ENCODE measurements at places on chromosomes 16 and 17.

GRCh38 chr16:9821331-9821730 lies 360.9 kb downstream of the GRIN2A start:
- DNase-seq, result no peak

DNA sequence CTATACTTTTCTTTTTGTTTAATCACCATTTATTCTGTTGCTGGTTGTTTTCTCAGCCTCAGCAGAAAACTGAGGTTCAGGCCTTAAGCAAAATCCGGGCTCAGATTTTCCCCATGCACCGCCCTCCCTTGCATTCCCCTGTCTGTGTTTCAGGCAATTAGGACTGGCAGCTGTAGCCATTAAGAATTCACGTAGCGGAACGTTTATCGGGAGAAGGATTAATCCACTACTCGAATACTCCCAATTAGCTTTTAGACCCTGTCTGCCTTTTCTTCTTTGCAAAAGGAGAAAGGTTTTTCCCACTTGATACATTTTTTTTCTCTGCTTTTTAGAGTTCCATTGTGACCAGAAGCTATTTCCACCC lies 173.1 kb downstream of the RPTOR start:
- DNase-seq, result no peak

DNA sequence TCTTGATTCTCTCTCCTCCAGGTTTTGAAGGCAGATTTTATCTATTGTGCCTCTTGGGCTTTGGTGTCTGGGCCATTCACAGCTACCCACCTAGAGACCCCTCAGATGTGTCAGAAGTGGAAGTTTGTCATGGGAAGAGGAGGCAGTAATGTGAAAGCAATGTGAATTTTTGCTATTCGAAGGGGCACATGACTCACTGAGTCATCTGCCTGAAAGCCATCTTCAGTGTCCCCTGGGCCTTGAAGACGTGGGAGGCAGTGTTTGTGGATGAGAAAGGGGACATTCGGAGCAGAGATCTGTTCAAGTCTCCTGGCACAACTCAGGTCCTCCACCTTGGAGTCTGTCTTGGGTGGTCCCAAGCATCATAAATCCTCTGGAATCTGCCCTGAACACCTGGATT lies 530.2 kb downstream of the NPIPA7 start:
- no peak for DNase-seq

DNA sequence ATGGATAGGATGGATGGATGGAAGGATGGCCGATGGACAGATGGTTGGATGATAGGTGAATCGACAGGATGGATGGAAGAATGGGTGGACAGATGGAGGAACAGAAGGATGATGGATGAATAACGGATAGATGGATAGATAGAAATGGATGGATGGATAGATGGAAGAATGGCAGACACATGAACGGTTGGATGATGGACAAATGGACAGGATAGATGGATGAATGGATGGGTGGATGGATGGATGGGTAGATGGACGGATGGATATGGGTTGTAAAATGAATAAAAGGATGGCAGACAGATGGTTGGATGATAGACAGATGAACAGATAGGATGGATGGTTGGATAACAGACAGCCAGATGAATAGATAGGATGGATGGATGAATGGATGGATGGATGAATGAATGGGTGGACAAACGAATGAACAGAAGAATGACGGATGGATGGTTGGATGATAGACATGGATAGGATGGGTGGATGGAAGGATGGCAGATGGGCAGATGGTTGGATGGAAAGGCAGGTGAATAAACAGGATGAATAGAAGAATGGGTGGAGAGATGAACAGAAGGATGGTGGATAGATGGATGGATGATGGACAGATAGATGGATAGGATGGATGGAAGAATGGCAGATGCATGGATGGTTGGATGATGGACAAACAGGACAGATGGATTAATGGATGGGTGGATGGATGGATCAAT lies 55.9 kb downstream of the DYNLRB2 start:
- no peak for DNase-seq

DNA sequence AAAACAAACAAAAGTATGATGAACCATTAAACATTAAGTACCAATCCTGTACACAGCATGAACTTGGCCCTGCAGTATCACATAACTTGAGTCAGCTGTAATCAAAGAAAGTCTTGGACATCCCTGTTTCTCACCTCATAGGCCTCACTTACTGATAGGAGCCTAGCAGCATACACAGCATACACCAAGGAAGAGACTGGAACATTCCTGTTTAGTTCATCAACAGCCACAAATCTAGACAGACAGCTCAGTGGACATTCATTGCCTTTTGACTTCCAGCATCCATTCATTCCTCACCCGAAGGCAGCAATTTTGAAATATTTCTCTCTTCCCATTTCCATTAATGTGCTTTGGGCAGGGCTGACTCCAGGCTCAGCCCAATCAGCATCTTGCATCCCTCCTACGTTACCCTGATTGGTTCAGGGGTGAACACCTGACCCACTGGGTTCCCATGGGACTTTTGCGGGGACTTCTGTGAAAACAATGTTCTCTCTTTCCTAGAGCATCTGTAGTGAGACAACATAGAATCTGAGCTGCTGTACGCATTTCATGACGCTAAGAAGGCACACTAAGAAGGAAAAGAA lies 336.7 kb upstream of the ZFHX3 start:
- DNase-seq, result no peak

DNA sequence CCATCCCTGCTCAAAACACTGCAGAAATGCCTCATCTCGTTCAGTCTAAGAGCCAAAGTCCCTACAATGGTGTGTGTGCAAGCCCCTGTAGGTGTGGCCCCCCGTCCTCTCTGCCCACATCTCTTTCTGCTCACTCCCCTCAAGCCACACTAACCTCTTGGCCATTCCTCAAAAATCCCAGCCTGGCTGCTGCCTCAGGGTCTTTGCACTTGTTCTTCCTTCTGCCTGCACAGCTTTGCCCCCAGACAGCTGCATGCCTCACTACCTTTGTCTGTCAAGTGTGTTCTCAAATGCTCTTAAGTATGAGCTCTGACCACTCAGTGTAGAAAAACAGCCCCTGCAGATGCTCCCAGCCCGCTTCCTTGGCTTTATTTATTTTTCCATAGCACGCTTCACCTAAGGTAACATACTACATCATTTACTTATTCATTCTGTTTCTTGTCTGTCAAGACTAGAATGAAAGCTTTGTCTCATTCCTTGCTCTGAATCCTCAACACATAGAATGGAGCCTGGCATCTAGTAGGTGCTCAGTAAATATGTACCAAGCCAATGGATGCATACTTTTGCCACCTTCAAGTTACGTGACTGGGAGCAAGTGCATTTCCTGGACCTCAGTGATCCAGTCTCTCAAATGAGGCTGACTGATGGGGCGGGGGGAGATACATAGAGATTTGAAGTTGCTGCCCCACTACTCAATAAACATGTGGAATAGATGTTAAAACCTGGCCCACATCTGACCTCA lies 38.1 kb downstream of the RAI1 start:
- DNase-seq, result no peak

DNA sequence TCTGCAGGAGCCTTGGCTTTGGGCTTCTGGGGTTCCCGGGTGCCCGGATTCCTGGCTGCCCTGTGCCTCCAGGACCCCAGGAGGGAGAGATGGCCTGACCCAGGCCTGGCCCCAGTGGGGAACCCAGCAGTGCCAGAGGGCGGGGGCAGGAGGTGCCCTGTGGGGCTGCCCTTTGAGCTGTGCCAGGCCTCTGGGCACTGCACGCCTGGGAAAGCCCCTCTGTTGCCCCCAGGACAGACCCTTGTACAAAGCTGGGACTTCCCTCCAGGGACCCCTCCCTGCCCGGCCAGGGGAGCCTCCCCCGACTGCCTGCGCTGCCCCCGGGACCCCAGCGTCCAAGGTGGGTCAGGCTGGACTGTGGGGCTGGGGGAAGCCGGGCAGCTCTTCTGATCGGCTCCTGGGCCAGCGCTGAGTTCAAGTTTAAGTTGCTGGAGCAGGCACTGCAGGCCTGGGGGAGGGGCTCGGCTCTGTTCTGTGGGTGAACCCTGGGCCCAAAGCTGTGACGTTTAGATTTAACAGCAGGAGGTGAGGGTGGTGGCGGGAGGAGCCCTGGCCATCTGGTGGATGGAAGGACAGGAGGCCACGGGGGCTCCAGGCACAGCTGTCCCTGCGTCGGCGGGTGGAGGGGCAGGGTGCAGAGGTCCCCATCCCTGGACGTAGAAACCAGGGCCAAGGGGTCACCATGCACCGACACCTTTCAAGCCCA lies 27.6 kb upstream of the C1QTNF8 start:
- no peak for DNase-seq

GRCh38 chr17:12547831-12548230 lies 117.9 kb upstream of the MYOCD start:
- no peak for DNase-seq

GRCh38 chr17:68512960-68513474 lies 787 bp downstream of the PRKAR1A start:
- no peak for DNase-seq

DNA sequence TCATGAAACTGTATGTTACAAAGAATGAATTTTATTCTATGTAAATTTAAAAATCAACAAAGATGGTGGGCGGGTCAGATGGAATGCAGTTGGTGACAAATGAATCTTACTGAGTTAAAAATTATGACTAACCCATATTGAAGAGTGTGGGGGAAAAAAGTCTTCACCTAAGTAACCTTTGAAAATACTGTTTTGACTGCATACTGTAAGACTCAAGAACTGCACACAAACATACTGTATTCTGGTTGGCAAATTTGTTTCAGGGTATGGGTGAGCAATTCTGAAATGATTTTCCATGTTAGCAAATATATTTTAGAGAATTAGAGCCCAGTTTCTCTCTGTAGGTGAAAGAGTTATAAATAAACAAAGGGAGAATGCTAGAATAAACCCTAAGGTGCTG lies 153.7 kb upstream of the KCNJ18 start:
- no peak for DNase-seq

- DNase-seq, result no peak
Measured at GRCh38 chr16:19883966-19884485, 622 bp downstream of the GPRC5B start.

- DNase-seq, result no peak
Measured at GRCh38 chr17:58401287-58401686, 16.0 kb downstream of the RNF43 start.

DNA sequence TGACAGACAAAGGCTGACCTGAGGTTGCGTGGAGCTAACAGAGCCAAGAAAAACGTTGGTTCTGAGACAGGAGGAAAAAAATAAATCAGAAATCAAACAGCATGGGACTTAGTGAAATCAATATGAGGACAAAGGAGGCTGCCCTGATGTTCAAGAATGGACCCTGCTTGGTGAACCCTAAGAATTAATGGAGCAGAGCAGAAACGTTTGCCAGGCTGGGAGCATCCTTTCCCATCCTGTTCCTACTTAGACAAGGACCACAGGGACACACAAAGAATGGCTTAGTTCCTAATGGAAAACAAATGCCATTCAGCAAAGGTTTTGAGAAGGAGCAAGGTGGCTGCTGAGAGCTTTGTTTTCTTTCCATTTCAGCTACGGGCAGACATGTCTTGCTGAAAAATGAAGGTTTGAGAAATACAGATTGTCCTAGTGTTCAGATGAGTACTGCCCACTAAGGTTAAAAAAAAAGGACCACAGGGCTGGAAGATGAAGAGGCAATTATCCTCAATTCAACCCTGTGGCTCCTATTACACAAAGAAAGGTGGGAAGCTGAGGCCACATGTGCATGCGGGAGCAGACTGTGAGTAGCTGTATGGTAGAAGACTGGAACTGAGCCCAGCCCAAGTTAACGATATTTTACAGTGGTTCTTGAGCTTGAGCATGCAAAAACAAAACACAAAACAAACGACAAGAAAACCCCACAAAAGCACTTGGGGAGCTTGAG lies 230.1 kb downstream of the SLC39A11 start:
- DNase-seq, result no peak

DNA sequence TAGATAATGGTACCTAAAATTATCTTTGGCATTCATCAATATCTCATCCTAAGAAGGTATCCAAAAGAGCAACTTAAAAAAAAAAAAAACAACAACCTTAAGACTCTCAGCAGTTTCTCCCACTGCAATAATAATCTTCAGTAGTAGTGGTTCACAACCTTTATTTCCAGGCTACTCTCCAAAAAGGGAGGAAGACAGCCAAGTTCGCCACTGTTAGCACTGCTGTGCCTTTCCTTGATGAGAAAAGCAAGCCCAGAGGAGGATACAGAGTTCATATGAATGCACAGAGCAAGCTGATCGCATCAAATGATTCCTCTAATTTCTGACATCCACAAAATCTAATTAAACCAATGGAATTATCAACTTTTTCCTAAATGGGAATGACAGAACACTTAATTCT lies 199.4 kb downstream of the AATF start:
- no peak for DNase-seq

- no peak for DNase-seq
Measured at GRCh38 chr16:4075534-4075933, 40.7 kb downstream of the ADCY9 start.

- DNase-seq, result no peak
Measured at GRCh38 chr17:58515286-58515685, 848 bp upstream of the MTMR4 start.

GRCh38 chr16:67923414-67924116 lies 8.1 kb downstream of the CTRL start:
- DNase-seq, result no peak

- no peak for DNase-seq
Measured at GRCh38 chr17:48553190-48553547, 8.3 kb upstream of the HOXB2 start.

- no peak for DNase-seq
Measured at GRCh38 chr17:37714897-37715296, 30.0 kb downstream of the HNF1B start.

DNA sequence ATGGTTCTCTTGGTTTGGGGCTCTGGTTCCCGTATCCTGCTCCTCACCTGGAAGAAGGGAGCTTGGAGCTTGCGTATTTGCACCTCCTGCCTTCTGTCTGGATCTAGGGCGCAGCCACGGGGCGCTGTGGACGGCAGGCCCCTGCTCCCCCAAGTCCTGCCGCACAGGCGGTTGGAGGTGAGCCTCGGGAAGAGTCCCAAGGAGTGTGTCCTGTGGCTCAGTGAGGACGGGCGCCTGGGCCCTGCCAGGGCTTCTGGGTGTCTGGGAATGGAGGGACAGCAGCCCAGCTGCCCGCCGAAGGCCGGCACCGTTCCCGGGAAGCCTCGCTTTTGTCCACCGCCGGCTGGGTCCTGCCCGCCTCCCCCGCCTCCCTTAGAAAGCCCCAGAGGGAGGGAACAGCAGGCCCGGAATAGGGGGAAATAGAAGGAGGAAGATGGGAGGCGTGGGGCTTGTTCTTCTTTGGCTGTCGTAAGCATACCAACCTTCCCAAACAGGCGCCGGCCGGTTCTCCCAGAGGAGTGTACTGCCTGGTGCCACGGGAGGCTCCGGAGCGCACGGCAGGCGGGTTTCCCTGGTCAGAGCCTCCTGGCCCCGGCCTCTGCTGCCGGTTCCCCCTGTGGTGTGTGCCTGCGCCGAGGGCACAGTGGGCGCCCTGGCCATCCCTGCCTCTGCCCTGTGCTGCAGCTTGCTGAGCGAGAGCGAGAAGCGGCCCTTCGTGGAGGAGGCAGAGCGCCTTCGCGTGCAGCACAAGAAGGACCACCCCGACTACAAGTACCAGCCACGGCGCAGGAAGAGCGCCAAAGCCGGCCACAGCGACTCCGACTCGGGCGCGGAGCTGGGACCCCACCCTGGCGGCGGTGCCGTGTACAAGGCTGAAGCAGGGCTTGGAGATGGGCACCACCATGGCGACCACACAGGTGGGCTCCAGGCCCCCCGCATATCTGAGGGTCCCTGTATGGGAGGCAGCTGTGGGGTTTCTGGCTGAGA lies 1.8 kb downstream of the SOX8 start:
- no peak for DNase-seq

GRCh38 chr17:12693640-12694039 lies 27.9 kb downstream of the MYOCD start:
- no peak for DNase-seq
